ENCODE measurements at places on chromosomes 7 and 10.

DNA sequence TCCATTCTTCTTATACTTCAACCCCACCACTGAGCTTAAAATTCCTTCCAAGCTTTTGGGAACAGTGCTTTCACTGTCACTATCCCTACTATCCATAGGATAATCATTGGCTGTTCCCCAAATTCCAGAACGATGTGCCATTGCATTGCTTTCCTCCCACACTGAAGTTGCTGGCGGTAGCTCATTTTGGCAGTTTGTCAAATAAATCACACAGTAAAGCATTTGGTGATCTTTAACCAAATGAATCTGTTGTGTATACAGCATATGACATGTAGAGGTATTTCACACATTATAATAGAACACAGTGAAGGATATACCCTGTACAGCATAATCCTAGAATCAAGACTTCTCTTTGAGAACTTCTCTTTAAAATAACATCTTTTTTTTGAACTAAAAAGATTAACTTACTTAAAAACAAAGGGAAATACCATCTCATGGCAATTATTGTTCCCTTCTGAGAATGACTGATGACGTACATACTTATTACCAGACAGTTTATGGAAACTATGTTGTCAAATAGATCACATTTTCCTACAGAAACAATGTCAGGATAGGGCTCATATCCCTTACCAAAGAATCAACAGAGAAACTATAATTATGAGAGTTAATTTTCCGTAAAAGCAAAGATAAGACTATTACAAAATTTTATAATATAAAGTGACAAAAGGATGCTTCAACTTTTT, 93.6 kb downstream of the CTNNA3 start:
- DNase-seq = peak; percentile 76

DNA sequence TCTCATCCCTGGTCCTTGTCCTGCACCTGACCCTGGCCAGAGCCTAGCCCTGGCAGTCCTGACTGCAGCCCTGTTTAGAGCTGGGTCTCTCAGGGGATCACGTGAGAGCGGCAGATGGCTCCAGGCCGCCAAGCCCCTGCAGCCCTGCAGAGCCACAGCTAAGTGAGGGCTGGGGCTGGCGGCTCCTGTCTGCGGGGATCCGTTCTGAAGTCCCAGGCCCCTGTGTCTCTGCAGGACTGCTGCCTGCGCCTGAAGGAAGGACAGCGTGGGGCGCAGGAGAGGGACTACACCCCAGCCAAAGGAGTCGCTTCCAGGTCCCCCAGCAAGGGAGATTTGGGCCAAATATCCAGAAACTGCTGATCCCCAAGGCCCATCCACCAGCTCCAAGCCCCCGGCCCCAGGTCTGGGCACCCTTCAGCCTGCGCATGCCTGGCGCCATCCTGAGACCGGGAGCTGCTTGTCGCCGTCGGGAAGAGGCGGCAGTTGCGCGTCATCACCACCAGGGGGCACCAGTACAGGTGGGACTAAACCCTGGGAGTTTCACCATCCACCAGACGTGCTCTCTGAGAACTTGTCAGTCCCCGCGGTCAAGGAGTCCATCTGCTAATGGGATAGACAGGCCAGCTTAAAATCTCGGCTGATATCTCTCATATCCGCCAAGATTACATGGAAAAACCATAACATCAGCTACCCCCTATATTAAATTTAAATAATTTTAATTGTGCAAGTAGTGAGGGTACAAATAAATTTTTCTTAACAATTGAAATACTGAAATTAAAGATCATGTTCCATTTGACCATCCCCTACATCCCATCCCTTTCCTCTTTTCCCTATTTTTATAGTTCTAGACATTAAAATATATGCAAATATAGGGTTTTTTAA, 25.1 kb upstream of the GHRHR start:
- DNase-seq = peak; percentile 89

DNA sequence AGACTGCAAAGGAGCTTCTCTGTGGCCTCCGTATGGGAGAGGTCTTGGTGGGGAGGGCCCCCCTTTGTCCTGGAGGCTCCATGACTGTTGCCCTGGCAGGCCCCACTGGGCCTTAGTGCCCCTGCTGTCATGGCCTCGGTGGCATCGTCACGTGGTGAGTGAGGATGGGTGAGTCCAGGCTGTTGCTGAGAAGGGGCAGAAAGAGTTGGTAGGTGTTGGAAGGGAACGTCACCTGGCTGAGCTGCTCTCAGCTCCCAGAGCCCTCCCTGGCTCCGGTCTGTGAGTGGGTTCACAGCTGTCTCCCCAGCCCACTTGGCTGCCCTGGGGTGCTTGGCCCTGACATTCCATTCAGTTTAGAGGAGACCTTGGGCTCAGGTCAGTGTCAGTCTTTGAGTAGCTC, 16.1 kb downstream of the SFRP5 start:
- DNase-seq = no peak

- no peak for DNase-seq
These were observed 1.9 kb downstream of the MRPS33 start for GRCh38 chr7:141012696-141013344.

DNA sequence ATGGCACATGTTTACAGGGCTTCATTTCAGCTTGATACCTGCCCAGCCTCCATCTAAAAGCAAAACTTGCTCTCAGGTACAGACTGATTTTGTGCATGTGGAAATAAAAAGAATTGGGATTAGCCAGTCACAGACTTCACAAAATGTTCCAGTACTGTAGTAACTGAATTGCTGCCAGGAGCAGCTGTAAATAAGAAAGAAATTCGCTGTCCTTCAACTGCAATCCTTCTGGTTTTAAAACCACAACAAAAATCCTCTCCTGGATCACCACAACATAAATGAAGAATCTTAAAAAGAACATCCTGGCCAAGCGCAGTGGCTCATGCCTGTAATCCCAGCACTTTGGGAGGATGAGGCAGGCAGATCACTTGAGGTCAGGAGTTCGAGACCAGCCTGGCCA, 3.9 kb upstream of the MIOS start:
- DNase-seq = no peak

DNA sequence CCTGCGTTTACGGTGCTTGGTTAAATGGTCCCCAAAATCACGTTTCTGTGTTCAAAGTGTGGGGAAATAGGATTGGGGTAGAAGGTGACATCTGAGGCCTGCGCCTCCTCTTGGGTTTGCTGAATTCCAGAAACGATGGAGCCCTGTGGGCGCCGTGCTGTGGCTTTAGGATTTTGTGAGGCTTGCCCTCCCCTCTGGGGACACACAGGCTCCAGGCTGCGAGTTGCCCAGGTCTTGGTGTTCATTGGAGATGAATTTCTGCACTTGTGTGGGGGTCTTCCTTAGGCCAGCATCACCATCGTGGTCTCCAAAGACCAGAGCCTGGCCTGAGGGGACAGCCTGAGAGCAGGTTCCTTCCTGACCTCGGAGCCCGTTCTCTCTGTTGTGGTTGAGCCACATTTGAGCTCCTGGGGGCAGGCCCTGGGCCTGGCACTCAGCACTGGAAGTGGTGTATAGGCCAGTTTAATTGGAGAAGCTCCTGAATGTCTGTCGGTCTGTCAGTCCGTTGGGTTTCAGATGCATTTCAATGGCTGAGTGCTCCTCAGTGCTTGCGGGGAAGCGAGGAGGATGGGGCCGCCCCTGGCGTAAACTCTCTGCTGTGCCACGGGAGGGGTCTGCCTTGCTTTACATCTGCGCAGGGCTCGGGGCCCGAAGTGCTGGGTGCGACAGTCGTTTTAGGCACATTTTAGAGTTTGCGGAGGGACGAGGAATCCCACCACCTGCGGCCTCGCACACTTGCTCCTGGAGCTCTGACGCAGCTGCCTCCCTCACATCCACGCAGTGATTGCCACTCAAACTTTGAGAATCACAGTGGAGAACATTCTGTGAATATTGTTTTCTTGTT, 71.7 kb downstream of the DNAJB6 start:
- no peak for DNase-seq

DNA sequence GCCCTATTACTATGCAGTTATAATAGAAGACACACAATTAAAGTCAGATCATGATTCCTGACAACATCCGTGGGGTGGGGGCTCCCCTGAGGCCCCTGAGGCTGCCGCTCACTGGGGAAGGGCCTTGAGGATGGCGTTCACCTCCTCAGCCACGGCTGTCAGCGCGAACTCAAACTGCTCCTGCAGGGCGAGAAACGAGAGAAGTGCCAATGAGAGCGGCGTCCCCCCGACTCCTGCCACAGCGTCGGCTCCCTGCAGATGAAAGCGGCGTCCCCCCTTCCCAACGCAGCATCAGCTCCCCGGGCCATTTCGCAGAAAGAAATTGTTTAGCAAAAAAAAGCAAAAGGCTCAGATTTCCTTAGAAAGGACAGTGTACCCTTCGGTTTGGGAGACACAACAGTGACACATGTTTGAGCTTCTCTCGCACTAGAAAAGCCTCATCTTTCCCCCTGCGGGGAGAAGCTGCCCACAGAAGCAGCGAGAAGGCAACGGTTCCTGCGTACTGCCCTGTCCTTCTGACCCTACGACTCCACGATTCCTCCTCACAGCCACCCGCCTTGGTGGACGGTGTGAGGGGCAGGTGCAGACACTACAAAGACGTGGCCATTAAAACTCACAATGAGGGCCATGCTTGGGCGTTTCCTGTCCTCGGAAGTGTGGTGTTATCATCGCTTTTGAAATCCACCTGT, 203.9 kb downstream of the DNAJB6 start:
- no peak for DNase-seq

DNA sequence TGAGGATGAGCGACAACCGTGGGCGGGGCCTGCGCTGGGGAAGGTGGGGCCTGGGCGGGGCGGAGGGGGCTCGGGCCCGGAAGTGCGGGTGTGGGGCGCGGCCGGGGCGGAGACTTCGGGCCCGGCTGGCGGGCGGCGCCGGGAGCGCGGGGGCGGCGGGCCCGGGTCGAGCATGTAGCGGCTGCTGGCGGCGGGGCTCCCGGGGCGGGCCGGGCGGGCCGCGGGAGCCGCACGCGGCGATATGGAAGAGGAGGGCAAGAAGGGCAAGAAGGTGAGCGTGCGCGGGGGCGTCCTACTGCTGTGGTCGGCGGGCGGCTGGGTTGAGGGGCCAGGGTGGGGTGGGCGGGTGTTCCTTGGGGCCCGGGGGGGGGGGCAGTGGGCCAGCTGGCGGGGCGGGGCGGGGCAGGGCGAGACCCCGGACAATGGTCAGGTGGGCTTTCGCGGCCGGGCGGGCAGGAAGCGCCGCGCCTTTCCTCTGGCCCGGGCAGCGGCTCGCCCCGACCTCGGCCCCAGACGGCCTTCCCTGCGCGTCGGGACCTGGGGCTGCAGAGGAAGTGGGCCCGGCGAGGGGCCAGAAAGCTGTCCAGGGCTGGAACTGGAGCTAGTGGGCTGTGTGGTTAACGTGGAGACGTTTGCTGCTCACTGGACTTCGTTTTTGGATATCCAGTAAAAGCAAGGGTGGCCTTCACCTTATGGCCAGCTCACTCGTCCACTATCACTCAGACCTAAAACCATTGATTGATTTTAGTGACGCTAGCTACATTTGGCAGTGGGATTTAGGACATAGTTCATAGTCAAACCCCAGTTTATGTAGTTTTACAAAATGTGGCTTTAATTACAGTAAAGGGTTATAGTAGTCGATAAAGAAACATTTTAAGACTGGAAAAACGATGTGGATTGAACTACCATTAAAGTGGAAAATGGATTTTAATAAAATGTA, at the start of gene CCM2:
TSS of gene CCM2 (plus strand) at position 109 of the 940 bp plus-strand sequence. CDS start at position 242, 133 bp downstream.
- peak; percentile 58 for DNase-seq

- DNase-seq = no peak
These were observed 30.1 kb downstream of the VPS41 start for GRCh38 chr7:38878694-38879457.

- no peak for DNase-seq
These were observed 20.2 kb downstream of the RTKN2 start for GRCh38 chr10:62248465-62248864.

GRCh38 chr10:3493621-3494020, 291.4 kb downstream of the KLF6 start:
- DNase-seq = no peak

DNA sequence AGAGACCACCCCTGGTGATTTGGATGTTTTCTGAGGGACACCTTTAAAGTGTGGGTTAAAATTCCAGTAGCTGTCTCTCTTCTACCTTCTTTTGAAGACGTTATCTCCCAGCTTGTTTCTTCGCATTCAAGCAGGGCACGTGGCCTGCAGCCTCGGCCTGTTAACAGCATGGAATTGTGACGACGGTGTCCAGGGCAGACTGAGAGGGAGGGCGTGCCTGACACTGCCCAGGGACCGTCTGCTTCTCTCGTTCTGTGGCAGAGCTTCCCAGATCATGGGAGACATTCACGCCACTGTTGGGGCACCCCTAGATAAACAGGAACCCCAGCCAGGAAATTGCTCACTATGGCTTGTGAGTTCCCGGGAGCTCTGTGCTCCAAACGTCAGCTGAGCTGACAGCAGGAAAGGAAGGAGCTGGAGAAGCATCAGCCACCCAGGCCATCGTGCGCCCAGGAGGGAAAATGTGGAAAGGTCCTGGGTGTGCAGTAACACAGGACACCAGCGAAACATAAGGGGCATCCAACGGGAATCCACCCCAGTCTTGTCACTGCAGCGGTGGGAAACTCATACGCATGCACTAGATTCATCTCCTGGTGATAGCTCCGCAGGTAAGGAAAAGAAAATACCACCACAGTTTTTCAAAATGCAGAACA, 41.1 kb upstream of the RBM33 start:
- no peak for DNase-seq

DNA sequence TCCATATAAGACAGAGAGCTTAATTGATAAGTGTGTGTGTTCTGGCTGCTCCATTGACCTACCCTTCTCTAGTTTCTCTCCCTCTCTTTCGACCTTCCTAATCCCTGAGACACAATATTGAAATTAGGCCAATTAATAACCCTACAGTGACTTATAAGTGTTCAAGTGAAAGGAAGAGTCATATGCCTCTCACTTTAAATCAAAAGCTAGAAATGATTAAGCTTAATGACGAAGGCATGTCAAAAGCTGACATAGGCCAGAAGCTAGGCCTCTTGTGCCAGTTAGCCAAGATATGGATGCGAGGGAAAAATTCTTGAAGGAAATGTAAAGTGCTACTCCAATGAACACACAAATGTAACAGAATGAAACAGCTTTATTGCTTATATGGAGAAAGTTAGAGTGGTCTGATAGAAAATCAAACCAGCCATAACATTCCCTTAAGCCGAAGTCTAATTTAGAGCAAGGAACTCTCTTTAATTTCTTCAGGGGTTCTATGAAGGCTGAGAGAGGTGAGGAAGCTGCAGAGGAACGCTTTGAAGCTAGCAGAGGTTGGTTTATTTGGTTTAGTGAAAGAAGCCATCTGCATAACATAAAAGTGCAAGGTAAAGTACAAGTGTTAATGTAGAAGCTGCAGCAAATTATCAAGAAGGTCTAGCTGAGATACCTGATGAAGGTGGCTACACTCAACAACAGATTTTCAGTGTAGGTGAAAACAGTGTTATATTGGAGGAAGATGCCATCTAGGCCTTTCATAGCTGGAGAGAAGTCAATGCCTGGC, 53.8 kb downstream of the ST7 start:
- DNase-seq = no peak

- peak; percentile 44 for DNase-seq
These were observed 649 bp downstream of the IDE start for GRCh38 chr10:92573091-92573797.

GRCh38 chr7:129438839-129439651, 4.8 kb downstream of the STRIP2 start:
- peak; percentile 35 for DNase-seq

GRCh38 chr10:58723966-58724365, 211.3 kb downstream of the BICC1 start:
- DNase-seq = no peak

GRCh38 chr10:44386546-44387052, 1.7 kb upstream of the CXCL12 start:
- DNase-seq = peak; percentile 93

Data from urothelium cell line (cell line).